Stimulated activated naive CD4-positive, alpha-beta T cell (primary cell): ENCODE measurements at places on chromosomes 1 and 21.
A peak's percentile ranks its signal among the peaks of the same experiment; 100 is the strongest.

DNA sequence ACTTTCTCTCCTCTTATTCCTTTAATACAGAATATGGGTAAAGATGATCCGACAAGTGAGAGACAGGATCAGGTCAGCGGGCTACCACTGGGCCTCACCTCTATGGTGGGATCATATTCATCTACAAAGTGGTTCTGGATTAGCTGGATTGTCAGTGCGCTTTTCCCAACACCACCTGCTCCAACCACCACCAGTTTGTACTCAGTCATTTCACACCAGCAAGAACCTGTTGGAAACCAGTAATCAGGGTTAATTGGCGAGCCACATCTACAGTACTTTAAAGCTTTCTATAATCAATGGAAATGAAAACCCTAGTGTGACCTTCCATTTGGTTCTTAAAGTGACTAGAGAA, 643 bp downstream of the NRAS start:
- DNase-seq: no peak

- DNase-seq: peak; percentile 52
These were observed at the start of gene BATF3 for GRCh38 chr1:212699625-212700222. Gene BATF3, minus strand, starts transcription at chr1:212699840. Its CDS starts 78 bp downstream, at chr1:212699762.

DNA sequence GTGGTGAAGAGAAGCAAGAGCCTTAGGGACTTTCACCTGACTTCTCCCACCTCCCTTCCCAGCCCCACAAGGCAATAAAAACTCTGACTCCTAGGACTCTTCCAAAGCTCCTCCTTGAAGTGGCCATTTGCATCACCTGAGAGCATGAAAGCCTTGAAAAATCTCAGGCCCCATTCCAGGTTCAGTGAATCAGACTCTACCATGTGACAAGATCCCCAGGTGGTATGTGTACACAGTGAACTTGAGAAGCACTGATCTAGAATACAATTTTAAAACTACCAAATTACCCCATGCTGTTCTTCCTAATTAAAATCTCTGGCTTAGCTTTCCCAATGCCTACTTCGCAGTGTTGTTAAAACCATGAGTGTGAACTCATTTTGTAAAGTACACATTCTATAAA, 195.1 kb upstream of the SAMSN1 start:
- no peak for DNase-seq

DNA sequence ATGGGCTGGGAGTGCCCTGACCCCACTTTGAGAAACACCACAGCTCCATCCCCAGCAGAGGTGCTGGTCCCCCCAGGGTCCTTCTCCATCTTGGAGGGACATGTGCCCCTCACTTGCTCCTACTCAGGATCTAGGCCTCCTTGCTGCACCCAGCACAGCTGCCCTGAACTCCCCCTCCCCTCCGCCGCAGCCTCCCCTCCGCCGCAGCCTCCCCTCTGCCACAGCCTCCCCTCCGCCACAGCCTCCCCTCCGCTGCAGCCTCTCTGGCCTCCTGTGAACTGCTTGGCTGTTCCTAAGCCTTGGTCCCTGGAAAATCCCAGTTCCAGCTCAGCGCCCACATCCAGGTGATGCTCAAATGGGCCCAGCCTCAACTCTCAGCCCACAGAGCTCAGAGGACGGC, 15.9 kb upstream of the TSPEAR start:
- no peak for DNase-seq

- no peak for DNase-seq
These were observed 44.0 kb downstream of the OPTC start for GRCh38 chr1:203537806-203538464.

DNA sequence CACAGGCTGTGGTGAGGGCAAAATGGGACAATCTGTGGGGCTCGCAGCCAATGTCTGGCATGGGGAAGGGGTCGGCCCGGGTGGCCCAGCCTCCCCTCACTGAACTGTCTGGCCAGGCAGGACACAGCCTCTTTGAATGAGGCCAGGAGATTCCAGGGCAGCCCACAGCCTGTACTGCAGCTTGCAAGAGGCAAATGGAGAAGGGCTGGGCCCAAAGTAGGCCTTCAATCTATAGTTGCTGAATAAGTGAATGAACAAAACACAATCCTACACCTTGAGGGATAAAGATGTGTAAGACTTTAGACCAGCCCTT, 23.2 kb downstream of the SLC27A3 start:
- DNase-seq: no peak

DNA sequence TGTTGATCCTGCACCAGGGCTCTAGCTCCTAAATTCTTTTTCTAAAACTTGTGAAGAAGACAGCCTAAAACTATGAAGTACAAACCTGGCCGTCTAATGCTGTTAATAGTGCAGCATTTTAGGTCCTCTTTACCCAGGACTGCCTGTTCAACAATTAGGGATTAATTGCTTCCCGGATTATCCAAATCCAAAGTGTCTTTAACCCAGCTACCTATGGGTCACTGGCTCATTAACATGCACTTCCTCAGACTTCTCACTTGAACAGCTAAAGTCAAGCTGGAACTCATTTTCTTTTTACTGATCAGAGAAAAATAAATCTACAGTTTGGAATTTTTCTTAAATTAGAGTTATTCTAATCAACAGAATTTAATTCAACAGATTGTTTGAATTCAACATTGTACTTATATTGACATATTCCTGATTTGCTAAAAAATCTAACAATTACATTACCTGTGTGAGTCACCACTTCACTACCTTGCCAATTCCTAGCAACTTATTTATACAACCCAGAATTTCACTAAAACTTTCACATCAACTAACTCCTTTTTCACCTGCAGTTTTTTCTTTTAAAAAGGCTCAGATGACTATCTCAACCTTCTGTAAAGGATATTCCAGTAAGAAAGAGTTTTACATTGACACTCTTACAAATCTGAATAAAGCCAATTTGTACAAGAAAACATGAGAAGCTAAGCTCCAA, 3.3 kb downstream of the HNRNPU start:
- DNase-seq: no peak

GRCh38 chr1:45879885-45880598, 76.6 kb downstream of the MAST2 start:
- no peak for DNase-seq

GRCh38 chr1:79929356-79929755, 922.8 kb upstream of the ADGRL4 start:
- no peak for DNase-seq
